AG09319 (cell line): ENCODE measurements at places on chromosomes 11 and 22.

DNA sequence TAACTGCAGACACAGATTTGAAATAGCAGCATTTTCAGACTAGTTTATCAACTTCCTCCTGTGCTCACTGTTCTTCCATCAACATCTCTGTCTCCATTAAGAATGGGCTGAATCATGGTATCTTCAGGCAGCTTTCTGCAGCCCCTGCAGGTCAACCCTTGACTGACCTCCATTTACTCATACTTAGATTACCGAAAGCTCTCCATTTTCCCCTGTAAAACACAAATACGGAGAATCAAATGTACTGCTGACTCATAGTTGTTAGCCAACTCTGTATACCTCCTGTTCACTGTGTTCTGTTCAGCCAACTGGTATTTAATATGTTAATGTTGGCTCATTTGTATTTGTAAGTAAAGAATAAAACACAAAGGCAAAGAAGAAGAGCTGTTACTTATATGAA, 364.0 kb downstream of the CASP12 start:
- DNase-seq: no peak

DNA sequence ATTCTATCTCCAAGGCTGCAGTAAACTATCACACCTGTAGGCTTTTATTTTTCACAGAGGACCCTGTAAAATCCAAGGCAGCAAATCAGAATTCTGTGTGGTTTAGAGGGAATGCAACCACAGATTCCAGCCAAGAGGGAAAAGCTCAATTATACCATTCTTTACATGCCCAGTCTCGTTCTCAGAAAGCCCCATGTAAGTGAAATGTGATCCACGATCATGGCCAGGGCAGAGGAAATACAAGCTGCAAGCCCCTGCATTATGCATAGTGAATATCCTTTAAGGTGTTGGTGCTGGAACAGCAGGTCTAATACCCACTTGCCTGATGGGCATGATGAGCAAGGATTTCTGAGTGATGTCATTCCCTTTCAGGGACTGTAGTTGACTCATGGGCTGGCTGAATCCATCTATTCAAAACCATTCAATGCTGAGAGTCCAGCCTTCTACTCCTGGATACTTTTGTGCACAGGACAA, 198.7 kb upstream of the MTMR2 start:
- no peak for DNase-seq

DNA sequence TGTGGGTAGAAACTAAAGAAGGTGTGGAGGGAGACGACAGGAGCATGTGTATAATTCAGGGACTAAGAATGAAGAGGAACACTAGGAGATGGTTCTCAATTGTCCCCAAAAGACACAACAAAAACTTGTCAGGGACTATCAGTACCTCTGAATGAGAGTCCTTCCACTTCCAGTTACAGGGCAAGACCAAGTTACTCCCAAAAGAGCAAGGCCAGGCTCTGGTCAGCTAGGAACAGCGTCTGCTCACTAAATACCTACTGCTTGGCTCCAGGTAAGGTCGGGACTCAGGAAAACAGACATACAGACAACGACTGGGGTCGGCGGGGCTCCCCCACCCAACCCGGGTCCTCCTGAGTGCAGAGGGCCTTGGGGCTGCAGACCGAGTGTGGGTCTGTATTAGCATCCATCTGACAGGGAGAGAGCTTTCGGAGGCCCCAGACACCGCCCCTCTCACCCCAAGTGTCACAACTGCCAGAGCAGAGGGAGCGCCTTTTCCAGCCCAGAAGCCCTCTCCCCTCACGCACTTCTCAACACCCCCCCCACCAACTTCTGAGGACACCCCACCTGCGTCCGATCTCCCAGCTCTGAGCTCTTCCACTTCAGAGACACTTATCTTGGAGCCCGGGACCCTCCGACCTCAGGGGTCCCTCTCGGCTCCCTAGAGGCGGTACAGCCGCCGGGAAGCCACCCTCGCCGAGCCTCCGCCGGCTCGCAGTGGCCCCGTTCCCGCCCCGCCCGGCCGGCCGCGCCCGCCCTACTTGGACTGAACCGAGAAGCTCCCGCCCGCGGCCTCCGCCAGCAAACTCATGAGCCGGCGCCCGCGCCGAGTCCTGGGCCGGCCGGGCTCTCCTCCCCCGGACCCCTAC, 522 bp downstream of the RHOG start:
- no peak for DNase-seq

DNA sequence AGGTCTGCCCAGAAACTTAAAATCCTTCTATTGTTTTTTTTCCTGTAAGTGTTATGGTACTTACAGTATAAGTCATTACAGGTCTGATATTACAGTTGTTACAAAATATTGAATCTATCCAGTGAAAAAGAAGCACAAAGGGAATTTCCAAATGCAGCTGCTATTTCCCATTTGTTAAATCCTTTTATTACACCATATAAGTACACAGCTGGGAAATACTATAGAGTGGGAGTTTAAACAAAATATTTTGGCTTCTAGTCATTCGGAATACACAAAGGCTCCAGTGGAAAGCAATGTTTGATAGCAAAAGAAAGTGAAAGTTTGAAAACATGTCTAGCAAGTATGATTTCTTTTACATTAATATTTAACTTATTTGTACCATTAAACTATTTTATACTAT, 18.0 kb downstream of the SOX6 start:
- no peak for DNase-seq

- no peak for DNase-seq
Observed at GRCh38 chr22:38565441-38565840, 4.5 kb downstream of the DMC1 start.

DNA sequence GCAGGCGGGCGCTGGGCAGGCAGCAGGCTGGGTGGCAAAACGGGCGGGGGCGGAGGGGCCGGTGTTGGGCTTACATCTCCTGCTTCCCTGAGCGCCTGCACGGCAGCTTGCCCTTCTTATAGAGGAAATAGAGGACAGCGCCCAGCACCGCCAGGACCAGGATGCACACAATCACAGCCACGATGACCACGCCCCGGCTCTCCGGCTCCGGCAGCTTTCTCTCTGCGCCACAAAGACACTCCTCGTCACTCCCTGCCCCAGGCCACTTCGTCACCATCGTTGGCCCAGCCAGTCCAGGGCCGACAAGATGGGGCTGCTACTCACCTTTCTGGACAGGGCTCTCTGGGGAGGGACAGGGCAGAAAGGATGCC, 6.3 kb downstream of the MCAM start:
- DNase-seq: no peak

GRCh38 chr11:24391167-24391566, 105.7 kb upstream of the LUZP2 start:
- DNase-seq: peak; percentile 2

DNA sequence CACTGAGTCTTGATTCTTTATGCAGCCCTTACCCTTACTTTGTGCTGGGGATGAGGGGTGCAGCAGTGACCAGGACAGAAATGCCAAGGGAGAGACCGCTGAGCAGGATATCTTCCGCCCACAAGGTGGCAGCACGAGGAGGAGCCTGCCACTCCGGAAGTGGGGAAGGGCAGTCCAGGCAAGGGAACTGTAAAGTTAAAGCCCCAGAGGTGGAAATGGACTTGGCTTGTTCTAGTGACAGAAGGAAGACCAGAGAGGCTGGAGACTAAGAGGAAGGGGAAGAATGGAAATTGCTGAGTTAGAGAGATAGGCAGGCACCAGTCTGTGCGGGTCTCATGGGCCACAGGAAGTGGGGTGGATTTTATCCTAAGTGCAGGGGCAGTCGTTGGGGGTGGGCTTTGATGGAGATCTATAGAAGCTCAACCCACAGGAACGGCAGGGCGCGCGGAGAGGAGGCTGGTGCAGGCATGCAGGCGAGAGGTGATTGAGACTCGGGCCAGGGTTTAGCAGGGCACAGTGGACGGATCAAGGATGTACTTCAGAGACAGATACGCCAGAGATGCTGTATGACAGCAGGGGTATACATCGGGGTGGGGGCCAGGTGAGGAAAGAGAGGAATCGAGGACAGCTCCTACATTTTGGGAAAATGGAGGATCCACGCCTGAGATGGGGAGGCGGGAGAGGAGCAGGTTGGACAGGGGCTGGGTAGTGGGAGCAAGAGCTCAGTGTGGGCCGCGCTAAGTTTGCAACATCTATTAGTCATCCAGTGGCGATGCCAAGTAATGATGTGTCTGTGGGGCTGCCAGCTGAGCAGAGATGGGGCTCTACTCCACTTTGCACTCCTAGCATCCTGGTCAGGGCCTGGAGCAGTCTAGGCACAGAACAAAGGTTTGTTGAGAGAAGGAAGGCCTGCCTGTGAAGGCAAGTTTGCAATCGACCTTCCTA, 3.3 kb upstream of the GRK2 start:
- DNase-seq: peak; percentile 50

- no peak for DNase-seq
Observed at GRCh38 chr11:79342686-79343085, 98.1 kb downstream of the TENM4 start.

- no peak for DNase-seq
Observed at GRCh38 chr11:78653294-78653909, 78.7 kb upstream of the NARS2 start.

DNA sequence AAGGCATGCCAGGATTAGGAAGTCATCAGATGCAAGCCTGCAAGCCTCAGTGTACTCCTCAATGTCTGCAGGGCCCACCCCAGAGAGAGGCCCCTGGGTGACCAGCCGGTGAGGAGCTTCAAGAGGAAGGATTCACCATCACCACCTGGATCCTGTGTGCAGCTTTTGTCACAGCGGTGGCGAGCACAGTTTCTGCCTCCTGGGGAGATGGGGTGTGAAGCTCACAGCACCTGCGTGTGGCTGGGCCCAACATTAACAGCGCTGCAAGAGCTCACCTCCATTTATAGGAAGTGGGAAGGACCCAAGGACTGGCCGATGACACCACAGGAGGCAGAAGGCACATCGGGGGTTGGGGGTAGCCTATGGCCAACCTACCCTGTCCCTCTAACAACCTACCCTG, 235.3 kb downstream of the CTTN start:
- no peak for DNase-seq

GRCh38 chr11:12777208-12777874, 103.1 kb downstream of the TEAD1 start:
- peak; percentile 54 for DNase-seq

DNA sequence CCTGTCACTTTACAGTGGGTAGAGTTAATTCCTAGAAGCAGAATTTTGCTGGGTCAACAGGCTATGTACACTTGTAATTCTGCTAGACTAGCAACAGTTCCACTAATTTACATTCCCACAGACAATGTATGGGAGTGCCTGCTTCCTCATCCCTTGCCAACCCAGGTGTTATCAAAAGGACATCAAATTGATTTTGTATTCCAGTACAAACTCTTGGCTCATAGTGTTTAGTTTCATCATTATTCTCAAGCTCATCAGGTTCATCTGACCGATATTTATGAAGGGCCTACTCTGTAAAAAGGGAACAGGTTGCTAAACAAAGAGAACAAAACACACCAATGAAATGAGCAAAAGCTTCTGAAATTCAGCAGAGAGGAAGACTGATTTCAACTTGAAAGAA, 30.7 kb downstream of the PITPNB start:
- no peak for DNase-seq

DNA sequence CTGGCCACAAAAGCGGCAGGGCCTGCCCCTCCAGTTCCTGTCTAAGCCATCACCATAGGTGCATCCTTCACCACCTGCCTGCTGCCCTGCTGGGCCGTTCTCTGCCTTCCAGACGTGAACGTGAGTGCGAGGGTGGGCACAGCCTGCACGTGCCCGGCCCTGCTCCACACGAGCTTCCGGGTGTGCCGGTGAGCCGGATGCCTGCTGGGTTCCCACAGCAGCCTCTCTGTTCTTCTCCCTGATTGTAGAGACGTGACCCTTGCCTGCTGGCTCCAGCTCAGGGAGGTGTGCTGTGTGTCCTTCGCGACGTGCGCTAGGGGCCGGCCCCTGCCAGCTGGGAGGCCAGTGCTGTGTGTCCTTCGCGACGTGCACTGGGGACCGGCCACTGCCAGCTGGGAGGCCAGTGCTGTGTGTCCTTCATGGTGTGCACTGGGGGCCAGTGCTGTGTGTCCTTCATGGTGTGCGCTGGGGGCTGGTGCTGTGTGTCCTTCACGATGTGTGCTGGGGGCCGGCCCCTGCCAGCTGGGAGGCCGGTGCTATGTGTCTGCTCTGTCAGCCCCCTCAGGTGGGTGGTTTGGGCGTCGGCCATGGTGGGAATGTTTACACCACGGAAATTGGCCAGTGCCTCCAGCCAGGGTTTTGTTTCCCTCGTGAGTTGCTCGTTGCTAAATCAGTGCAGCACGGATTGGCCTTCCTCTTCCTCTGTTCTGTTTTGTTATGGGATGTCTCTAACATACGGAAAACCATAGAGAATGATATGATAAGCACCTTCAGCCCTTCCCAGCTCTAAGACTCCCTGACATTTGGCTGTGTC, 35.4 kb upstream of the BRSK2 start:
- DNase-seq: no peak

DNA sequence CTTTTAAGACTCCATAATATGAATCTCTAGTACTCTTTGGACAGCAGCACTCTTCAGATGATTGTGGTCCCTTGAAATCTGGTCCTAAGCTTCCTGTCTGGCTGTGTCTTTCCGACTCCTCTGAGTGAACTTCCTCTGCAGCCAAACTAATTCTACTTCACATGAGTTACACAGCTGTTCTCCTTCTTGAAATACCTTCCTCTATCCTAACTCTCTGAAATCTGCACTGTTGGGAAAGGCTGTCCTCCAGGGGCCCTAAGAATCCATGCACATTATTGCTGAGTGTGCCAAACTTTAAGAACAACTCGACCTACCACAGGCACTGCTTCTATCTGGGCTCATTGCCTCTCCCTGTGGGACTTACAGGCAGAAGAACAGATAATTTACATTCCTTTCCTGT, 217.3 kb upstream of the ARHGAP42 start:
- no peak for DNase-seq

DNA sequence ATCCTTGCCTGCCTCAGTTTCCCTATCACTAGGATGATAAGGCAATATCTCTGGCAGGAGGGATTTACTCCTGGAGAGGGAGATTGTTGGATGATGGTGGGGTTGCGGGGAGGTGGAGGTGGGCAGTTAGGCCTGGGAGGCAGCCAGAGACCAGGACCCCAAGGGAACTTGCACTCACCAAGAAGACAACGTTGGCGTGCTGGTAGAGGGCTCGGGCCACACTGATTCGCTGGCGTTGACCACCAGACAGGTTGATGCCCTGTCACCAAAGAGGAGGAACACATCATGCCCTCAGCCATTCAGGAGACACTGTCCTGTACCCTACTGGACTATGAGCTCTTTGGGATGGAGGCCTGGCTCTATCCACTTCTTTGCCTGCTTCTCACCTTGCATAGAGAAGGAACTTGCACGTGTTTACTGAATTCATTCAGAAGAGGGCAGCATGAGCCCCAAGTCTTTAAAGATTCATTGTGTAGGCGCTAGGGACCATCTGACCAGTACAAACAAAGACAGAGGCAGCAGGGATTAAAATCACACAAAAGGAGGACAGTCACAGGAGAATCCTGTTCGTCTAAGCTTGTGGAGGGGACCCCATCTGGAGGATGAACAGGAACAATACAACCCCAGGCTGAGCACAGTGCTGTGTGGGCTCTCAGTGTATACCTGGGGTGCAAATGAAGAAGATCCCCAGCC, 24.2 kb upstream of the KCNJ11 start:
- DNase-seq: no peak
